ENCODE measurements at places on chromosomes 7 and 10.

- DNase-seq = no peak
Measured at GRCh38 chr10:75736889-75737579, 305.6 kb downstream of the LRMDA start.

DNA sequence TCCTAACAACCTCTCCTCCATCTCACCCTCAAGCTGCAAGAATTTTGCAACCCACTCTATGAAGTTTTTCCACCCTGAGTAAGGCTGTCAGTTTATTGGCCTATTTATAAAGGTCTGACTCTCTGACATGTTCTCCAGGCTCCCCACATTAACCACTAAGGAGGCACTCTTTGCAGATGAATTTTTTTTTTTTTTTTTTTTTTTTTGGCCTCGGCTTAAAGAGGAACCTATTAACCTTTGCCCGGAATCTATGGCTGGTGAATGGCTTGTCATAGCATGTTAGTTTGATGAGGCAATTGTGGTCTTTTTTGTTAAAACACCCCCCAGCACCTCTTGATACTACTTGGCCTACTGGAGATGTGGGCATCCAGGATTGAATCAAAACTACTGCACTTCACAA, 57.1 kb downstream of the TBXAS1 start:
- DNase-seq = no peak

GRCh38 chr7:117083648-117084047, 130.3 kb downstream of the ST7 start:
- DNase-seq = no peak

- DNase-seq = no peak
Measured at GRCh38 chr10:42755556-42756093, 27.0 kb upstream of the BMS1 start.

DNA sequence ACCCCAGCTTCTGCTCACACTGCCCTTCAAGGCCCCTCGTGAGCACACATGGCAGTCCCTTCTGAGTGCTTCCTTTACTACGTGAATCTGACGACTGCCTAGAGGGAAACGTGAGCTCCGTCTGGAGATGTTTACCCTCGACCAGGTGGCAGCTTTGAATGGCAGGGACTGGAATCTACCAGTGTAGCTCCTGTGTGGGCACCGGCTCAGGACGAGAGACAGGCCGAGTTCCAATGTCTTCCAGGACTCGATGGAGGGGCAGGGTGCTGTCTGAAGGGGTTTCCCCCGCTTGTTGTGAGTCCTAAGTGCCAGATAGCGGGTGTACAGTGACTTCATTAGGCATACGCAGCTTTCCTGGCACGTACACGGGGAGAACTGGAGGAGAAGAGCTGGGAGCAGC, 229.9 kb downstream of the ADARB2 start:
- no peak for DNase-seq

GRCh38 chr7:132558815-132559214, 17.5 kb downstream of the PLXNA4 start:
- DNase-seq = no peak

- DNase-seq = no peak
Measured at GRCh38 chr10:33719005-33719703, 384.7 kb upstream of the NRP1 start.

GRCh38 chr7:867001-867405, 9.4 kb upstream of the GET4 start:
- peak; percentile 93 for DNase-seq

DNA sequence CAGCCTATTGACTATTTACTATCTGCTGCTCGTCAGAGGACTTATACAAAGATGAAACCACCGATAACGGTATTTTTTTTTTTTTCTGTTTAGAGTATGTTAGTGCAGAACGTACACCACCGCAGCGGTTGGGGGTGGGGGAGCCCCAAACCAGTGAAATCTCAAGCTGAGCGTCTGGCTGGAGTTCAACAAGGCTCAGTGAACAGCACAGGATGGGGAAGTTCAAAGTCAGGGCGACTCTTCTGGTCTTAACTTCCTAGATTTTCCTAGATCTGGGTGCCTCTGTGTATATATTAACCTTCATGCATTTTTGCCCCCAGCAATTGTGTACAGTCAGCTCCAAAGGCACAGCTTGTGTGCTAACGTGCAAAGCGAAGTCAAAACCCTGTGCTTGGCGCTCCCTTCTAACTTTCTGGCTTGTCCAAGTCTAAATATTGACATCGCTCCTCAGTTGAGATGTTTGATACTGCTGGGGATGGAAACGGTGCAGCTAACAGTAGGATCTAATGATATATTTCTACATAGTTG, 1.1 kb downstream of the RHOBTB1 start:
- no peak for DNase-seq

- no peak for DNase-seq
Measured at GRCh38 chr7:107951896-107952295, 51.1 kb downstream of the LAMB1 start.

DNA sequence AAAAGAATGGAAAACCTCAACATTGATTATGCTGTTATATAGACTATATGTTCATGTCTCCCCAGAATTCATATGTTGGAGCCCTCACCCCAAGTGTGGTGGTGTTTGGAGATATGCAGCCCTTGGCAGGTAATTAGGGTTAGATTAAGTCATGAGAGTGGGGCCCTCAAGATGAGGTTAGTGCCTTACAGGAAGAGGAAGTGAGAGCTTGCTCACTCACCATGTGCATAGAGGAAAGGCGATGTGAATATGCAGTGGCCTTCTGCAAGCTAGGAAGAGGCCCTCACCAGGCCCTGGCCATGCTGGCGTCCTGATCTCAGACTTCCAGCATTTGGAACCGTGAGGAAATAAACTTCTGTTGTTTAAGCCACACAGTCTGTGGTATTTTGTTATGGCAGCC, 14.8 kb downstream of the ZNF33A start:
- no peak for DNase-seq

DNA sequence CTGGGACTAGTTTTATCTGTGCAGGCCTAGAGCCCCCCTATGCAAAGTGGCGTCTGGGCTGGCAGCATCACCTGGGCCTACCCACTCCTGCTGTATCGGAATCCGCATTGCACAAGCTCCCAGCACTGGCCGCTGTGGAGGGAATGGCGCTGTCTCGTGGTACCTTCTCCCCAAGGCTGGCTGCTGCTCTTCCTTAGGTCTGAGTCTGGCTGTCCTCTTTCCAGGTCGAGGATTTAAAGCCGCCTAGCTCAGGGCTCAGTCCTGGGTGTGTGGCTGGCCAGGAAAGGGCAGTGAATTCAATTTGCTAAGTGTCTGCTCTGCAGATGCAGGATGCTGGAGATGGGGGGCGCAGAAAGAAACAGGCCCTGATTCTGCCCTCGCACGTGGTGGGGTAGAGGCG, 44.7 kb downstream of the MGMT start:
- no peak for DNase-seq

GRCh38 chr7:8629504-8629903, 196.1 kb downstream of the NXPH1 start:
- DNase-seq = no peak

- DNase-seq = no peak
Measured at GRCh38 chr10:35852721-35853120, 210.6 kb upstream of the FZD8 start.

GRCh38 chr10:17965649-17966235, 14.0 kb downstream of the SLC39A12 start:
- DNase-seq = no peak

GRCh38 chr7:5586279-5586962, 162.8 kb upstream of the TNRC18 start:
- no peak for DNase-seq

DNA sequence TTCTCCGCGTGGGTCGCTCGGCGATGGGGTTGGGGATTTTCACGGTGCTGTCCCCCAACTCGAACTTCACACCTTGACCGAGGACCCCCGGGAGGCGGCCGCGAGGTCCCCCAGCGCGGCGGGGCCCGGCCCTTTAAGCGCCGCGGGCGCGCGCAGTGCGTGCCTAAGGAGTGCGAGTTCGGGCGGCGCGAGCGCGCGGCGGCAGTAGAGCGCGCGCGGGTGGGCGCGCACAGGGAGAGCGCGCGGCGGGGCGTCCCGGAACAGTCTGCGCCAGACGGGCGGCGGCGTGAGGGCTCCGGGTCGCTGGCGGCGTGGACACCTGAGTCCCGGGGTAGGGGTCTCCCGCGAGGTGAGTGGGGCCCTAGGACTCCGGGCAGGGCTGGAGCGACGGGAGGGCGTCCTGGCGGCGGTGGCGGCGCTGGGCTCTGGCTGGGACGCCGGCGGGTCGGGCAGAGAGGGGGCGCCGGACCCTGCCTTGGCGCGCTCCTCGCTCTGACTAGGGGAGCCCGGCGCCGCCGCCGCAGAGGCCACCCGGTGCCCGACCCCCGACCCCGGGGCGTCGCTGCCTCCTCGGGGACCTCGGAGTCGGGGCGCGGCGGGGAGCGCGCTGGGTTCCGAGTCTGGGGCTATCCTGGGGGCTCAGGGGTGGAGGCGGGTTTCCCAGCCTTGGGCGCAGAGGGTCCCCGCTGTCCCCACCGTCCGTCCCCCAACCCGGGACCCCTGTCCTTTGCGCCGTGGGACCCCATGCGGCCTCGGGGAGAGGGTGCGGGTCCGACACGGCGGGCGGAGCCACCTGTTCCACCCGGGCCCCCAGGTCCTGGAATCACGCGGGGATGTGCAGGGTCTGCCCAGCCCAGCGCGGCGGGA, at the start of gene PROSER2:
Gene PROSER2, plus strand, starts transcription at position 235 of the 867 bp plus-strand sequence. CDS start 28,722 bp downstream, outside the sequence.
- DNase-seq = peak; percentile 35

DNA sequence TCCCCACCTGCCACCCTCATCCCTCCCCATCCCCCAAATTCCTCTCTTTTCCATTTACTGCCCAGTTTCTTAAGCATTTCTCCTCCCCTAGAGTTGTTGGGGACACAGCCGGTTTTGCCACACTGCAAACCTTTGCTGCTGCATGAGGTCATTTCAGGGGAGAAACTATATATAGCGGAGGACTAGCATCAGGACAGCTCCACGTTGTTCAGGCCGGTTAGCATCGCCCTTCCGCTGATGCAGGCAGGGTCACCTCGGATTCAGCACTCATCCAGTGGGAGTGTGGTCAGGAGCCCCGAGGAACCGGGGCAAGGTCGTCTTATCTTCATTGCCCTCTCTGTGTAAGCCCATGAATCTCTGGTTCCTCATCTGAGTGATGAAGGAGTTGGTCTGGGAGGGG, 15.6 kb downstream of the UBTD1 start:
- DNase-seq = no peak

GRCh38 chr7:131157530-131158243, 170.0 kb upstream of the MKLN1 start:
- DNase-seq = no peak

GRCh38 chr7:107746006-107746405, 2.1 kb downstream of the CBLL1 start:
- no peak for DNase-seq

GRCh38 chr7:84780158-84781124, 406.4 kb downstream of the SEMA3D start:
- DNase-seq = no peak

- no peak for DNase-seq
Measured at GRCh38 chr10:94065362-94065761, 71.6 kb downstream of the PLCE1 start.

GRCh38 chr10:70191972-70192305, 21.6 kb upstream of the SAR1A start:
- DNase-seq = no peak

DNA sequence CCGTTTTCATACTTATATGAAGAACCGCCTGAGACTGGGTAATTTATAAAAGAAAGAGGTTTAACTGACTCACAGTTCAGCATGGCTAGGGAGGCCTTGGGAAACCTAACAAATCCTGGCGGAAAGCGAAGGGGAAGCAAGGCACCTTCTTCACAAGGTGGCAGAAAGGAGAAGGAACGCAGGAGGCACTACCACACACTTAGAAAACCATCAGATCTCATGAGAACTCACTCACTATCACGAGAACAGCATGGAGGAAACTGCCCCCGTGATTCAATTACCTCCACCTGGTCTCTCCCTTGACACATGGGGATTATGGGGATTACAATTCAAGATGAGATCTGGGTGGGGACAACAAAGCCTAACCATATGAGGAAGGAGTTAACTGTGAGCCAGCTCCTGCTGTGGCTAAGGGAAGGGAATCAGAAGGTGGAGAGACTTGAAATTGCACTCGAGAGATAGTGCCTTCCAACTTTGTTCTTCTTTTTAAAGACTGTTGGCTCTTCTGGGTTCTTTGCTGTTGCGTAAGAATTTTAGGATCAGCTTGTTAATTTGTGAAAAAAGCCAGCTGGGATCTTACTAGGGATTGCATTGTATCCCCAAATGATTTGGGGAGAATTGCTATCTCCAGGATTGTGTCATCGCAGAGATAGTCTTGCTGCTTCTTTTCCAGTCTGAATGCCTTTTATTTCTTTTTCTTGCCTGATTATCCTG, 21.0 kb downstream of the OPTN start:
- DNase-seq = no peak

GRCh38 chr10:128275388-128276177, 149.4 kb upstream of the MKI67 start:
- no peak for DNase-seq

DNA sequence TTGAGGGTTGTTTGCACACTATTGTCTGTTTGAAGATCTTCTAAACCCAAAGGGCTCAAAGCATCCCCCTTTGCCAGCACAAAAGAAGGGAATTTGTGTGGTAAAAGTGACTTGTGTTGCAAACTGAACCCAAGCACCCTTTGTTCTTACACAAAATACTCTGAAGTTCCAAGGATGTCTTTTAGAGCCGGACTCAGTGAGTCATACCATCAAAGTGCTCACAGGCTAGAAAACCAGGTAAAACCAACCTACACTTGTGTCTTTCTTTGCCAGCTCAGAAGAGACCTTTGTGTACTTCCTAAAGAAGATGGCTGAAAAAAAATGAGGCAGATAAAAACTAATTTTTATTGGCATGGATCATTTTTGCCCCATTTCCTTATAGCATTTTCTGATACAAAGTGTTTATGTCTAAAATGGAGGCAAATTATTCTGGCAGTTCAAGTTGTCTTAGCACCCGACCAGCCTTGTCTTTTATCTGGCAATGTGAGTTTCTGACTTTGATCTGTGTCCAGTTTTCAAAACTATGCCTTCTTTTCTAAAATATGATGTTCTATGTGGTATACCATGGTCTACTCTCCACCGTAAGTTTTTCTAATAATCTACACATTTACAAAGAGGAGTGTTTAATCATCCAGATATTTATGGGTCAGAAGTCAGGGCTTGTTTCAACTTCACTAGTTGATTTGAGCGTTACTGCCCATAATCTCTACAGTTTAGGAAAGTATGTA, 128.4 kb upstream of the FZD1 start:
- no peak for DNase-seq

DNA sequence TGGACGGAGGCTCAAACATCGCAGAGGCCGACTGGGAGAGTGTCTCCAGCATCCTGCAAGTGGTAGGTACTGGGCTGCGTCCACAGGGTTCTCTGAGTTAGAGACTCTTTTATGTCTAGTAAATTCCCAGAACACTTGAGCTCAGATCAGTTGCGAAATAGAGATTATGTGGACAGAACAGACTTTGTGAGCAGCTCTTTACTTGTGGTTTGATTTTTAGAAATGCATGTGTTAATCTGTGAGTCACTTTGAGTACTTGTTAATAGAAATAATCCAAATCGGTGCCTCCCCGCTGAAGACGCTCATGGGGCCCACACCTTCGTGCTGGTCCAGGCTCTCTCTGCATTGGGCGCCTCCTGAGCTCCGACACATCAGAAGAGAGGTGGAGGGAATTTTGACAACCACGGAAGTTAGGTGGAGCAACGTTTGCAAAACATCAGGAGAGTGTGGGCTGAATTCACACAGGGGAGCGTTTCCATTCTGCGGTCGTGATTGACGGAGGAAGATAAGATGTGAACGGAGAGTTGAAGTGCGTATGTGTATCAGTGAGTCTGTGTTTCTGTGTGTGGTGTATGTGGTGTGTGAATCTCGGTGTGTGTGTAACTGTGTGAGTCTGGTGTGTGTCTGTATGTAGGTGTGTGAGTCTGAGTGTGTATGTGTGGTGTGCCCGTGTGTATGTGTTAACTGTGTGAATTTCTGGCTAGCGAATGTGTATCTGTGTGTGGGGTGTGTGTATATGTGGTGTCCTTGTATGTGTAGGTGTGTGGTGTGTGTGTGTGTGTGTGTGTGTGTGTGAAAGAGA, 32.1 kb downstream of the PFKP start:
- no peak for DNase-seq

Measured in NCI-H460 (cell line).